ENCODE measurements at places on chromosomes 11 and 22.

DNA sequence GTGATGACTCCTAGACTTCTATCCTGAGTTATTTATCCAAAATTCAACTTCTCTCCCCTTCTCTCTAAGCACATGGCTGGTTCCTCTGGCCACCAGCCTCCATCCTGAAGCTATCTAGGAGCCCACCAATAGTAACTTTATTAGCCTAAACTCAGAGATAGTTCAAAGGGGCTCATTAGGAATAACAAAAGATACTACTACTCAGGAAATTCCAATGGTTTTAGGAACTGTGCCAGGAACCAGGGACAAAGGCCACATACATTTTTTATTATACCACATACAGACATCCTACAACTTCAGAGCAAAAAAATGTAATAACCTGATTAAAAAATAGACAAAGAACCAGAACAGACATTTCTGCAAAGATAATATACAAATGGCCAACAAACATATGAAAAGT lies 27.9 kb downstream of the SLC25A17 start:
- DNase-seq, result no peak

DNA sequence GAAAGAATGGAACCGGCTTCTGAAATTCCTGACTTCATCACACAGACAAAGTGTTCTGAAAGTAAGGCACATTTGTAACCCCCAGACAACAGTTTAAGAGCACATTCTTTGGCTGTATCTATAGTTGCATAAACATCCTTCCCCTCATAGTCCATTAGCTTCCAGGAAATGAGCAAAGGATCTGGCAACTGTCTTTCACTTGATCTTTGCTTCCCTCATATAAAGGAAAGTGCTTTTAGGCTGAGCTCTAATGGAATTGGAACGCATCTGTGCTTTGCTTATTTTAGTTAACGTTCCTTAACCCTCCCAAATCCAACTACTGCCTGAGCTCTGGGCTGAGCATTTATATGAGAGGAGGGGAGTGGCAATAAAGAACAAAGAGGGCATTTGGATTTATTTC lies 76.9 kb upstream of the API5 start:
- DNase-seq, result no peak

- DNase-seq, result no peak
These were observed 37.2 kb upstream of the ETS1 start for GRCh38 chr11:128624269-128625175.

DNA sequence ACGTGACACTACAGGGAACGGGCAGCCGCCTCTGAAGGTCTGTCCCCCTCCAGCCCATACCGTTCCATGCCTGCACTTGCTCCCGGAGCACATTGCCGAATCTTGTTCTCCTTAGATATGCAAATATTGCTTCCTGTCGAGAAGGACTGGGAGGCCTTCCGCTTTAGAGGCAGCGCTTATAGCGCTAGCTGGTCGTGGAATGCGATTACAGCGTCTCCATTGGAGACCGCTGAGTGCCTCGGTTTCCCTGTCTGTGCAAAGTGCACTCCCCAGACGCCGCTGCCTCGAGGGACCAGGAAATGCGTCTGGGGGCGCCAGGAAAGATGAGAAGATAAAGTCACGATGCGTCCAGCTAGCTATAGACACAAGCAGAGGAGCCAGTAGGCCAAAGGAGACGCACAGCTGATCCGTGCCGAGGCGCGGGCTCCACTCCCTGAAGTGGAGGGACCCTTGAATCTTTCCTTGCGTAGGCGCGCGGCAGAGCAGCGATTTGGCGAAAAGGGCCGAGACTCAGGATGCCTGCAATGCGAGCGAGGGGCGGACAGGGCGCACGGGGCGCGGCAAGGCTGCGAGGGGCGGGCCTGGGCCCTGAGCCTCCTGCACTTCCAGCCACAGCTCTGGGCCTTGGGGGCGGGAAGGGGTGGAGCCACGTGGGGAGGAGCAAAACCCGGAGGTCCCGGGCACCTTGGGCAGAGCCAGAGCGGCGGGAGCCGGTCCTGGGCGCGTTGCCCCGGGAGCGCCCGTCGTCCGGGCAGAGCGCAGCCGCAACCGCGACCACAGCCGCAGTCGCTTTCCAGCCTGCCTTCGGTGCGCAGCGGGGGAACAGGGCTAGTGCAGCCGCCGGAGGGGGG lies at the start of gene RASSF10:
Gene RASSF10, plus strand, starts transcription at position 692 of the 851 bp plus-strand sequence. CDS start 261 bp downstream, outside the sequence.
- peak; percentile 17 for DNase-seq

DNA sequence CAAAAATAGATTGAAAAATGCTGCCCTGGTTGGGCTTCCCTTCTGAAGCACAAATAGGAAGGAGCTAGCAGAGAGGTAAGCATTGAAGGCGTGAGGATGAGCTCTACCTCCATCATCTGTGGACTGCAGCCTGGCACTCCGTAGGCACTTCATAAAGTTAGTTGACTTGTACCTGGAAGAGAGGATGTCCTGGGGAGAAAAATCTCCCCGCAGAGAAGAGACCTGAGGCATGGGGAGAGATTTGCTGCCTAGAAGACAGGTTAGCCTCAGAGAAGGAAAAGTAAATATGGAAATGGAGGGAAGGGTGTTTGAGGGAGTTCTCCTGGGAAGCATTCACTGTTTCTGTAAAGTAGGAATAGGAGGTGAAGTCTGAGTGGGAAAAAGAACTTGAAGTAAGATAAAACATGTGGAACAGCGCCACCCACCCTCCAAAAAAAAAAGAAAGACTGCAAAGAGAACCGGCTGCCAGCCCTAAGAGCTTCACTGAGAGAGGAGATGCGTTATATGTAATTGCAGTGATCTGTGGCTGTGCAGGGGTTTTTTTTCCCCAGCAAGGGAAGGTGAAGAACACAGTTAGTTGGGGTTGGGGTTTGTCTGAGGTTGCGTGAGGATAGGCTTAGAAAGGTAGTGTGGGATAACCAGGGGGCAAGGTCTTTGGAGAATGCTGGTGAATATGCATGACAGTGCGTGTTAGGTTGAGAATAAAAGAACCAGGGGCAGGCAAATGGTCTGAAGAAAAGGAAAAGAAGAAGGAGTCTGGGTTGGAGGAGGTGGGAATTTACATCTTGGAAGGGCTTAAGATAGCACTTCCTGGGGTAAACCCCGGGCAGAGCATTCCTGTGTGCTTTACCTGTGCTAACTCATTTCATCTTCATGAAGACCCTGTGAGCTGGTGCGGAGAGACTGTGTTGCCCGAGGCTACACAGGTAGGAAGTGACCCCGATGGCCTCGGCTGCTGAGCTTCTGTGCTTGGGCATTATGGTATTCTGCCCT lies 16.0 kb downstream of the TNRC6B start:
- DNase-seq, result no peak

- no peak for DNase-seq
These were observed 10.4 kb downstream of the RCOR2 start for GRCh38 chr11:63906585-63906984.

DNA sequence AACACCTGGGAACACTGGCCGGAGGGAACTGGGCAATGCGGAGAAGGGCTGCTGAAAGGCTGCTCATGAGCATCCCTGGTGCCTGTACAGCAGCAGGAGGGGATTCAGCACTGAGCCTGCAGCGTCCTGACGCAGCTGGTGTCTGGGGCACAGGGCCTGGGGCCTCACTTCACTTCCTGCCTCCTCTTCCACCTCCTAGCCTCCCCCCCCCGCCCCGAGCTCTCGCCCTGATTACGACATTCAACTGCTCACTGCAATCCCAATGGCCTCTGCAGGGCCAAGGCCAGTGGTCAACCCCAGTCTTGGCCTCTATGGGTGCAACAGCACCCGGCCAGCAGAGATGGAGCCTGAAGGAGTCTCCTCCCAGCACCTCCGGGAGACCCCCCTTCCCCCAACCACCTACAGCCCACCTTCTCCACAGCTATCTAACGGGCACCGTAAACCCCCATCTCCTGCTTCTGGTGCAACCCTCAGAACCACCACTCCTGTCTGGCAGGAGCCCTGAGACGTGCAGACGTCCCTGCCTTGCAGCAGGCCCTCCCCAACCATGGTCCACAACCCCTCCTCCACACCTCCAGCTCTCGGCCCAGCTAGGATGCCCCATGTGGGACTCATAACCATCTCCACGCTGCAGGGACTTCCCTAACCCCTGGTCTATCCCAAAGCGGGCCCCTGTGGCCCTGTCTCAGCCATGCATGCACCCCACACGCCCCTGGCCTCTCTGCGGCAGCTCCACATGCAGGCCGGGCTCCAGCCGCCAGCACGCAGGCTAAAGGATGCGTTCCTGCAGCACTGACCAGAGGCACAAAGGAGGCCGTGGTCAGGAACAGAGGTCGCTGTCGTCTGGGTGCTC lies 38.2 kb downstream of the BRD1 start:
- no peak for DNase-seq
